Stimulated activated CD4-positive, alpha-beta T cell treated with anti-CD3 and anti-CD28 coated beads, Interleukin-15, amount 100 ng/mL, for 1 hour (primary cell): ENCODE measurements at places on chromosomes 1 and 21.

- no peak for DNase-seq
These were observed 511.0 kb downstream of the OMA1 start for GRCh38 chr1:58035523-58035922.

DNA sequence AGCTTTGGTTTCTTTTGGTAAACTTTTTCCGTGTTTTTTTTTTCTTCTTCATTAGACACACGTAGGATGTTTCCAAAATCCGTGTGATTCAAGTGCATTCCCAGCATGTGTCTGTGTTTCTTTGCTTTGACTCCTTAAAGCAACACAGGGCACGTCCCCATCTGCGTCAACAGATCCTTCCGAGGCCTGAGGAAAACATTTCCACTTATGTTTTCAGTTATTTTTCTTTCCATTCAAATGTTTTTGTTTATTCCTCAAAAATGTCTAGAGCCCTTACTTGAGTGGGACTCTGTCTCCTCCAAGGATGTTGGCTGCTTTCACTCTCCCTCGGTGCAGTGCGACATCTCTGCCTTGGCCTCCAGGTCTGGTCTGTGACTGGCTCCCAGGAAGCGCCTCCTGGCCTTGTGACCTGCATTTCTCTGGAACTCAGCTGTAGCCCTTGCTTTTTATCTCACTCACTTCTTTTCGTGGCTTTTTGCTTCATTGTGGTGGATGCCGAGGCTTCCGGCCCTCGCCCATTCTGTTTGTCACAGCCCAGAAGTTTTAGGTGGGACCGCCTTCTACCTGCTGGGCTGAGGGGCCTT, 31.3 kb upstream of the SLC19A1 start:
- no peak for DNase-seq

GRCh38 chr1:26959270-26959669, 998 bp downstream of the KDF1 start:
- DNase-seq, result no peak

GRCh38 chr1:233085566-233085965, 135.2 kb downstream of the NTPCR start:
- DNase-seq, result no peak

DNA sequence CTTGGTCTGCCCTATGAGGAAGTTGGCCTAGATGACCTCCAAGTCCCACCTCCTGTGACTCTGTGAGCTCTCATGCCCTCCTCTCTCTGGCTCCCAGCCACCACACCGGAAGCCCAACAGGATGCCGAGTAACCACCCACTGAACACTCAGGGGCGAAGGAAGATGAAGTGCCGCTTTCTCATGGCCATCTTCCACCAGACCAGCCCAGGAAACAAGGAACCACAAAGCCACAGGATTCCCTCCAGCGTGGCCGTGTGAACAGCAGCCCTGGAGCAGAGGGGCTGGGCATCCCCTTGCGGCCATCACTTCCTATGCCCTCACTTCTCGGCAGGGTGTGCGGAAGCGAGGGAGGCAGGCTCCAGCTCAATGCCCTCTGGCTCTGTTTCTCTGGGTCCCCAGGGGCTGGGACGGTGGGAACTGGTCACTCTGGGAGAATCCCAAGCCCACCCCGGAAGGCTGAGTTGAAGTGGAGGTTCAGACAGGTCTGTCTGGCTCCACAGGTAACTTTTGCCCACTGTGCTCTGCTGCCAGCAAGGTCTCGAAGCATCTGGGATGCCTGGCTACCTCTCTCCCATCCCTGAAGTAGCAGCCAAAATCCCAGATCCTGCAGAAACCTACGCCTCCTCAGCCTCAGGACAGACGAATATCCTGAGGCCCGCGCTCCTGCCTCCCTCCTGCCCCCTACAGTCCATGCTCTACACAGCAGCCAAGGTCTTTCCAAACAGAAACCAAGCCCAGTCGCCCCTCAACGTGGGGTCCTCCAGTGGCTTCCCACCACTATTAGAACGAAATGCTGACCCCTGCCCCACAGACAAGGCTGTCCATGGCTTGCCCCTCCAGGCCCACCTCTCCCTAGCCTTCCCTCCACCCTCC, 44.2 kb upstream of the ECE1 start:
- DNase-seq, result peak; percentile 62

DNA sequence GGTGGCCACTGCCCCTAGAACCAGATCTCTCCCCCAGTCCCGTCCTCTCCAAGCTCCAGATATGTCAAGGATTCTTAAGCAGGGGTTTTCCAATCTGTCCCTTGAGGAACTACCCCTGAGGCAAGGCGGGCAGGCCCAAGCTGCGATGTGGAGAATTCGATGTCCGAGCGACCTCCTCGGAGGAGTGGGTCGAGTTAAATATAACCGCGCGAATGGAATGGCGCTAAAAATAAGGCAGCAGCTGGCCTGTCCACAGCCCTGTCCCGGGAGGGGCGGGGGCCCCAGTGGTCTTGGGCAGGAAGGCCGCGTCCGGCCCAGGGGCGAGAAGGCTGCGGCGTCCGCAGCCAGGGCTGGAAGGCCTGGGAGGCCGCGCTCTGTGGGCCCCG, 5.8 kb upstream of the FOXD3 start:
- no peak for DNase-seq

GRCh38 chr1:171931752-171932151, 90.5 kb downstream of the DNM3 start:
- no peak for DNase-seq

DNA sequence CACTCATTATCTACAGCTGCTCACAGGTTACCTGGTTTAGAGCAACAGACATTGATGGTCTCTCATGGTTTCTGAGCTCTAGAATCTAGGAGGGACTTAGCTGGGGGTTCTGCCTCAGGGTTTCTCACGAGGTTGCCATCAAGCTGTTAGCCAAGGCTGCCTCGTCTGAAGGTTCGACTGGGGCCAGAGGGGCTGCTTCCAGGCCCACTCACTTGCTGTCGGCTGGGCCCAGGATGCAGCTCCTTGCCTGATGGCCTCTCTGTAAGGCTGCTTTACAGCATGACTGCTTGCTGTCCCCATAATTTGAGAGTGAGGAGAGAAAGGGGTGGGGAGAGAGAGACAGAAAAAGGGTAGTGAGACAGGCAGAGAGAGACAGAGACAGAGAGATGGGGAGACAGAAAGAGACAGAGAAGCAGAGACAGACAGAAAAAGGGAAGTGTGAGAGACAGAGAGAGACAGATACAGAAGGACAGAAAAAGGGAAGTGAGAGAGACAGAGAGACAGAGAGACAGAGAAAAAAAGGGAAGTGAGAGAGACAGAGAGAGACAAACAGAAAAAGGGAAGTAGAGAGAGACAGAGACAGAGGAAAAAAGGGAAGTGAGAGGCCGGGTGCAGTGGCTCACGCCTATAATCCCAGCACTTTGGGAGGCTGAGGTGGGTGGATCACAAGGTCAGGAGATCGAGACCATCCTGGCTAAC, 106.8 kb upstream of the C1orf174 start:
- DNase-seq, result no peak

- no peak for DNase-seq
These were observed 45.0 kb upstream of the DNAJC6 start for GRCh38 chr1:65264197-65264929.

- DNase-seq, result no peak
These were observed 7.6 kb upstream of the CTTNBP2NL start for GRCh38 chr1:112388436-112388835.

GRCh38 chr1:9723926-9724325, 72.4 kb downstream of the PIK3CD start:
- no peak for DNase-seq

DNA sequence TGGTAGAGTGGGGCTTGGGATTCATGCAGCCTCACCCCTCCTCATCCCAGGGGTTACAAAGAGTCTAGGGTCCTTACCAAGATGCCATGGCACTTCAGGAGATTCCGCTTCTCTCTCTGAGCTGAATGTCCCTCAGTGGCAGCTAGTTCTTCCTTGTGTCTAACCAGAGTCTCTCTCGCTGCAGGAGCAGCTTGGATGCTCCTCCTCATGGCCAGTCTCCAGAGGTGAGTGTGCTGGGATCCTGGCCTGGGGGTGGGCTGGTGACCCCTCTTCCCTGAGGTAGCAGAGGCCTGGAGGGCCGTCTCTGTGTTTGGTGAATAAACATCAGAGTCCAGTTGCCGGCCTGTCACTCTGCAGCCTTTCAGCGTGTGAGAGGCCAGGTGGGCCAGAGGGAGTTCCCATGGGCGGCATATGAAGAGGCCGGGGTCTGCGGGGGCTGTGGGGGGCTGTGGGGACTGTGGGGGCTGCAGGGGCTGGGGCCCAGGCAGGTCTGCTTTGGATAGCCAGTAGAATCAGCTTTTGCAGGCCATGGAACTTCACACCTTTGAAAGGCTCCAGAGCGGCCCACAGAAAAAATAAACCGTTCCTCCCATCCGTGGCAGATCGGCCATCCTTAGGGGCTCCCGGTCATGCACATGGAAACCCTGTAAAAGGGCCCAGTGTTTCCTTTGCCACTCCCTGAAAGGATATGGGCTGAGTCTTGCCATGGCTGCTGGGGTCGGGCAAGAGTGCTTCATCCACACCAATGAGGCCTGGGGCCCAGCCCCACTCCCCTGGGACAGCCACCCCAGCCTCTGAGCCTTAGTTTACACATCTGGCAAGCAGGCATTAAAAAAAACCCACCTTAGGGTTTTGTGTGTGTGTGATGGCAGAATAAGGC, 256.4 kb downstream of the FOXD2 start:
- DNase-seq, result no peak

DNA sequence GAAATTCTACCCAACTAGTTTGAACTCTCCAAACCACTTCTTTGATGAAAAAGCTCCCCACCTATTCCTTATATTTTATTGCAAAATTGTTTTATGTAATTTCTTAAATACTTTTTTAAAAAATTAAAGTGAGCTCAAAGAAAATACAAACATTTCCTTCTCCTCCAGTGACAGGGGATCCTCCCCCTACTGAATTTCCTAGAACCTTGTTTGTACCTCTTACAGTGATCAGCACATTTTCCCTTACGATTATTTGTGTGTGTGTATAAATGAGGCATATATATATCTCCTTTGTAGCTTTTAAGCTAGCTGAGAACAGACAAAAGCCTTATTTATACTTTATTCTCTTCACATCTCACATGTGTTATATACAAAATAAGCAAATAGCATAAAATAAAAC, 44.4 kb downstream of the VAV3 start:
- DNase-seq, result no peak

GRCh38 chr1:92485381-92486250, 1.1 kb downstream of the GFI1 start:
- peak; percentile 70 for DNase-seq

GRCh38 chr1:222798116-222798515, 16.7 kb upstream of the DISP1 start:
- DNase-seq, result no peak

- DNase-seq, result no peak
These were observed 10.8 kb upstream of the ANGPTL7 start for GRCh38 chr1:11178021-11179015.

GRCh38 chr1:84540759-84541158, 33.5 kb downstream of the CTBS start:
- no peak for DNase-seq

DNA sequence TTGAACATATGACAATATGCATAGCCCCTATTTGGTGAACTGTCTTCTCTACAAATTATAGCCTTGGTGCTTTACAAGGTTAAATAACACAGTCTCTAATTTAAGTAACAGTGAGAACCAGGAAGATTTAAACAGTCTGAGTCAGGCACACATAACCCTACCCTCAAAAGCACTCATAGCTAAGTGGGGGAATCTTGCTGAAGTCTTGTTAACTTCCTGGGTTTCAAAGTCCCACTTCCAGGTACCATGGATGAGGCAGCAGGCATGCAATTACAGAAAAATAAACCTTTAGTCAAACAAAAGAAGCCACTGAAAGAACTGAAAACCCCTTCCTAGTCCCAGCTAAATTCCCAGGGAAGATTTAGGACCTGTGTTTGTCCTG, 147.6 kb downstream of the PBX1 start:
- DNase-seq, result no peak

DNA sequence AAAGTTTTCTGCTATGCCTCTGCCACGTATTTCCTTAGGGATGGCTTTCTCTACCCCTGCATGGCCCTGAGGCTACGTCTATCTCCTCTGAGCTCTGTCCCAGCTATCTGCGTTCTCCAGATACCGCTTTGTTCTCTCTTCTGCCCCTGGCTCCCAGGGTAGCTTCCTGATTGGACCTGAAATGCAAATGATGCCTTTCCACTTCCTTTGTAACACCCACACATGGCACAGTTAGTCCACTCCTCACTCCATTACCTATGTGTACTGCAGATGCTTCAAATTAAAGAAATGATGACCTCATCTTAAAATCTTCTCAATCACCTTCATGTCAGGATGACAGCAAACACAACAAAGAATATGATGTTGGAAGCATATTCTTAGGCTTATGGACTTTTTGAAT, 138.6 kb upstream of the POGK start:
- DNase-seq, result no peak

DNA sequence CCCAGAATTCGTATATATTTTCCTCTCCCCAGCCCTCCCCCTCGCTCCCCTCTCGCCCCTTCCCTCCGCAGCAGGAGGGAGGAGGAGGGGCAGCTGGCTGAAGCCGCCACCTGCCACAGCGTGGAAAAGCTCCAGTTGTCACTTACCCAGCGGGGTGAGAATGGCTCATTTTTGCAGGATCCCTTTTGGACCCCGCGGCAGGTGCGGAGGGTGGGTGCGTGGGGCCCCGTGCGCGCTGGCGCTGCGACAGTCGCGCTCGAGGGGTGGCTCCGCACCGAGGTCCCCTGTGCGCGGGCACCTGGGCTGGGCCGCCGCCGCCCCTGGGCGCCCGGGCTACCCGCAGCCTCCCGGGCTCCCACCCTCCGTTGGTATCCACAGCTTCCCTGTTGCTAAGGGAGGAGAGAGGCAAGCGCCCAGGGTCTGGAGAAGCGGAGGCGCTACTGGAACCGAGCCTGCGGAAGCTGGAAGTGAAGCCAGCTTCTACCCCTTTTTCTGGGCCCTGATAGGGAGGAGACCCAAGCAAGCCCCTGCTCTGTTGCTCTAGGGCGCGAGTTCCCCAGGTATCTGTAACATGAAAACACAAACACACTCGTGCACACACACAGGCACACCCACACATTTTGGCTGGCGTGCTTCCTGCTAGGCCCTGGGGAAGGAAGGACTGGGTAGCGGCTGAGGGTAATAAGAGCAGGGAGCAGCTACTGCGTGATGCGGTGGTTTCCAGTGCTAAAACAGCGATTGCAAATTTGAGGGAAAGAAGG, at the start of gene ERICH3:
Gene ERICH3, minus strand, starts transcription at position 442 of the 761 bp plus-strand sequence. Its CDS starts 273 bp downstream, at position 169.
- no peak for DNase-seq

DNA sequence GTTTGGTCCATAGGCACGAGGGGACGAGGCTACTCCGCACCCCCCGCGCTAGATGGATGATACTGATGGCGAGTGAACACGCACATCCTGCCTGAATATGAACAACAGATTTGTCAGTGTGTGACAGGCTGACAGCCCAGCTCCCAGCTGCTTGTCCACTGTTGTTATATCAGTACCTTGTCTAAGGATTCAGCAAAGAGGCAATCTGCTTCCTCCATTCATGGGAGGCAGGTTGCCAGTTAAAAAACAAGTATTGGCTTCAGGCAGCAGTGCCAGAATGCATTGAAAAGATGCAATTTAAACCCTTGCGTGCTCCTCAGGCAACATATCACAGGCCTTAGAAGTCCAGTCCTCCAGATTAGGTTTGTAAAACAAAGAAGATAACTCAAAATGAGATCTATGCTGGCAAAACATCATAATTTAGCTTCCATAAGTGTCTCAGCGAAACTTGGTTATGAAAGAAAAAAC, 223.3 kb downstream of the GPATCH2 start:
- DNase-seq, result no peak

- DNase-seq, result no peak
These were observed 191.9 kb downstream of the RERE start for GRCh38 chr1:8625491-8625890.
